Midbrain (tissue), 1 donor: ENCODE measurements at places on chromosomes 11 and 22.

GRCh38 chr11:2562890-2563212 is 118.0 kb downstream of the KCNQ1 start:
- no peak for DNase-seq

- no peak for DNase-seq
Observed at GRCh38 chr11:22898036-22898435, 37.8 kb upstream of the CCDC179 start.

GRCh38 chr11:125274774-125275173 is 110.2 kb downstream of the PKNOX2 start:
- no peak for DNase-seq

GRCh38 chr11:70135625-70136059 is 57.5 kb downstream of the ANO1 start:
- DNase-seq = no peak

DNA sequence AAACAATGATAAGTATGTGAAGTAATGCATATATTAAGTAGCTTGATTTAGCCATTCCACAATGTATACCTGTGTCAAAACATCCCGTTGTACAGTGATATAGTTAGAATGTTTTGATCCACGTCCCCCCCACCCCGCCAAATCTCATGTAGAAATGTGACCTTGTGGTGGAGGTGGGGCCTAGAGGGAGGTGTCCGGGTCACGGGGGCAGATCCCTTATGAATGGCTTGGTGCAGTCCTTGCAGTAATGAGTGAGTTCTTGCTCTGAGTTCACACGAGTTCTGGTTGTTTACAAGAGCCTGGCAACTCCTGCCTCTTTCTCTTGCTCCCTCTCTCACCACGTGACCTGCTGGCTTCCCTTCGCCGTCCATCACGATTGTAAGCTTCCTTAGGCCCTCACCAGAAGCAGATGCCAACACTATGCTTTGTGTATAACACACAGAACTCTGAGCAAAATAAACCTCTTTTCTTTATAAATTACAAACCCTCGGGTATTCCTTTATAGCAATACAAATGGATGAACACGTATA is 41.6 kb downstream of the FANCF start:
- DNase-seq = no peak

- no peak for DNase-seq
Observed at GRCh38 chr22:23696326-23696851, 5.6 kb downstream of the RGL4 start.

DNA sequence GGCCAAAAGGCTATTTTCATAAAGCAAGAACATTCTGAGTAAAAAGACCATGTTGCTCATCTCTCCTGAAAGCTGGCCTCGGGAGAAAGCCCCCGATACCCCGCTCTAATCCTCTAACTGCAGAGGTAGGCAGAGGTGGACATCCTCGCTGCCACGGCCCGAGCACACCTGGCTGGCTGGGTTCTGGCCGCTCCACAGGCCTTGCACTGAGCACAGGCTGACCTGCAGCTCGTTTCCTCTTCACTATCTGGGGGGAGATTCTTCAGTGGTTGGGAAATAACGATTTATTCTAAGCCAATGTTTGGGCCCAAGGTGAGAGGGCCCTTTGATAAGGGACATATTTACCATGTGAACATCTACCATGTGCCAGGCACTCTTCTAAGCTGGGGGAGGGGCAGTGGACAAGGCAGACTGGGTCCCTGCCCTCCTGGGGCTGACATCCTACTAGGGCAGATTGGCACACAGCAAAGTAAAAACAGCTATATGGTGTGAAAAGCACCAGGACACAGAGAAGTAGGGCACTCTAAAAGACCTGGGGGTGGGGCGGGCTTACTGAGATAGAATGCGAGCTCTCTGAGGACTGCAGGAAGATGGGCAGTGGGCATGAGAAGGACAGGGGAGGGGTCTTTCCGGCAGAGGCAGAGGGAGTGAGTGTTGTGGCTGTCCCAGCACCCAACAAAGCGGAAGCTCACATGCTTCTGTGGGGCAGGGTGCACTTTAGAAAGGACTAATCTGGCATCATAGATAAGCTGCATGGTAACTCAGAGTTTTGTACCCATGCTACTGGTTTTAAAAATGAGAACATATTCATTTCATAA is 65.5 kb upstream of the ARFGAP3 start:
- DNase-seq = no peak

GRCh38 chr11:76805206-76805913 is 22.2 kb downstream of the TSKU start:
- no peak for DNase-seq

GRCh38 chr11:70191495-70192140 is 11.5 kb upstream of the FADD start:
- DNase-seq = peak; percentile 27

GRCh38 chr11:69658626-69659450 is 16.3 kb downstream of the LTO1 start:
- DNase-seq = no peak

- no peak for DNase-seq
Observed at GRCh38 chr11:26909991-26910591, 83.8 kb upstream of the FIBIN start.

DNA sequence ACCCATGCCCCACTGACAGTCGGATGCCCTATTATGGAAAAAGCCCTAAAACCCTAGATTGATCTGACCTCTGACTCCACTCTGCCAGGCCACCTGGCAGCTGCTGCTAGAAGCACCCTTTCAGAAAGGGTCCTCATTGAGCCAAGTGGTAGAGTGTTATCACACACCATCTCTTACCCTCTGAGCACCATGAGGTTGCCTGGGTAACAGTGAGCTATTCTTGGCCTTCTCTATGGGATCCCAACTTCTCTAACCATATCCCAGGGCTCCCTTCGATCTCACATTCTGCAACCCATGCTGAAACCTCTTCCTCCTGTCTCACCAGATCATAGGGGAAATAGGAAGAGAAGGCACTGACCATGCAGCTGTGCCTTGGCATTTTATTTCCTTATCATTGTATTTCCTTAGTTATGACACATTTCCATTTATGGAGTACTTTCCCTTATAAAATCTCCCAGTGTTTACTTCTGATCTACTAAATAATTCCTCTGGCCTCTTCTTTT is 52.7 kb downstream of the MPPED2 start:
- DNase-seq = no peak

- no peak for DNase-seq
Observed at GRCh38 chr11:69462106-69462951, 19.1 kb upstream of the LINC01488 start.

DNA sequence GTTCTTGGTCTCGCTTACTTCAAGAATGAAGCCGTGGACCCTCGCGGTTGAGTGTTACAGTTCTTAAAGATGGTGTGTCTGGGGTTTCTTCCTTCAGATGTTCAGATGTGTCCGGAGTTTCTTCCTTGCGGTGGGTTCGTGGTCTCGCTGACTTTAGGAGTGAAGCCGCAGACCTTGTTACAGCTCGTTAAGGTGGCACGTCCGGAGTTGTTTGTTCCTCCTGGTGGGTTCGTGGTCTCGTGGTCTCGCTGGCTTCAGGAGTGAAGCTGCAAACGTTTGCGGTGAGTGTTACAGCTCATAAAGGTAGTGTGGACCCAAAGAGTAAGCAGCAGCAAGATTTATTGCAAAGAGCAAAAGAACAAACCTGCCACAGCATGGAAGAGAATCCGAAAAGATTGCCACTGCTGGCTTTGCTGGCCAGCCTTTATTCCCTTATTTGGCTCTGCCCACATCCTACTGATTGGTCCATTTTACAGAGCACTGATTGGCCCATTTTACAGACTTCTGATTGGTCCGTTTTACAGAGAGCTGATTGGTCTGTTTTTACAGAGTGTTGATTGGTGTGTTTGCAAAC is 27.1 kb upstream of the NXPE2 start:
- no peak for DNase-seq
